ENCODE measurements at places on chromosomes 3 and 15.

- no peak for DNase-seq
These were observed 321.6 kb upstream of the EPHA3 start for GRCh38 chr3:88785841-88786240.

DNA sequence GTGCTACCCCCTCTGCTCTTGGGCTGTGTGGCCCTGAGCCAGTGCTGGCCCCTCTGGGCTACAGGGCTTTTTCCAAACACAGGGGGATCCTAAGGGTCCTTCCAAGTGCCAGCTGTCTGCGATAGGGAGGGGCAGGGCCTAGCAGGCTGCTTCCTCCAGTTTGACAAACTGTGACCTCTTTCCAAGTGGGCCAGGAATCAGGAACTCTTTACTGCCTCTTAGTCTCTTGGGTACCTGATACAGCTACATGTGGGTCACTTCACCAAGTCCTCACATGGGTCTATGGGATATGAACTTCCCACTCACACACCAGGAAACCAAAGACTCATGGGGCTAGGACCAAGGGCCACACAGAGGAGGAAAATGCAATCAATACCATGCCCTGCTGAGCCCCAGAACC lies 25.4 kb downstream of the SEC61A1 start:
- no peak for DNase-seq

DNA sequence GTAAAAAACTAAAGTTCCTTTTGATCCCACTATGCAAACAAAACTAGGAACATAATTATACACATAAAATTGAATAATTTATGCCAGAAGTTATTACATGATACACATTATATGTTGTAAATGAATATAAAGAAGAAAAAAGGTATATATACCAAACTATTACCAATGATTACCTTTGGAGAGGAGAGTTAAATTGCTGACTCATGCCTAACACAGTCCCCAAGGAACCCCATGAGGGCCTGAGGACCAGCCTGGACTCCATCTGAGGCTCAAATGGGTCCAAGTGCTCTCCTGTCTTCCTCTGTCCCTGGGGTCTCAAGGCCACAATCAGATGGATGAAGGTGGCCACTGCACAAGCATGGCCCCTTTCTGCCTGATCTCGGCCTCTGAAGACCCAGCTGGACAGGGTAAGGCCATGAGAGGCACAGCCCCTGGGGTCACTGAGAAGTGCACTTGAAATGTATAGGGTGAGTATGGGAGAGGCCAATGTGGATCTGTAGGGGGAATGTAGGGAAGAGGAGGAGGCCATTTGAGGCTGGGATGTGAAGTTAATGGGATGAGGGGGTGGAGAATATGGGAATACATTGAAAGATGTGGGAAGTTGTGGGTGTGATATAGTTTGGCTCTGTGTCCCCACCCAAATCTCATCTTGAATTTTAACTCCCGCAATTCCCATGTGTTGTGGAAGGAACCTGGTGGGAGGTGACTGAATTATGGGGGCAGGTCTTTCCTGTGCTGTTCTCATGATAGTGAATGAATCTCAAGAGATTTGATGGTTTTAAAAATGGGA lies 1.1 kb upstream of the IQCF1 start:
- DNase-seq = no peak

DNA sequence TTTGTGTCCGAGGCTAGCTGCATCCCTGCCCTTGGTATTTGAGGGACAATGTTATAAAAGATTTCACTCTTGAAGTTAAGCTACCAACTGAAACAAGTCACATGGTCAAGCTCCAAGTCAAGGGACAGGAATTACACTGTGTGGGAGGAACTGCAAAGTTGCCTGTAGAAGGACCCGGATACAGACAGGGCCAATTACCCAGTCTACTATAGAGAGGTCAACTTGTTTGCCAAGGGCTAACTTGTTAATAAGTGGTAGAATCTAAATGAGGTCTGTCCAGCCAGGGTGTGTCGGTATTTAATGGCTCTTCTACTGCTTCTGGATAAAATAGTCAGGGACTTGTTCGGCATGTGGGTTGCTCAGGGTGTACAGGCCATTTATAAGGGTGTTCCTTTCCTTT lies 55.7 kb downstream of the PTPRG start:
- no peak for DNase-seq

DNA sequence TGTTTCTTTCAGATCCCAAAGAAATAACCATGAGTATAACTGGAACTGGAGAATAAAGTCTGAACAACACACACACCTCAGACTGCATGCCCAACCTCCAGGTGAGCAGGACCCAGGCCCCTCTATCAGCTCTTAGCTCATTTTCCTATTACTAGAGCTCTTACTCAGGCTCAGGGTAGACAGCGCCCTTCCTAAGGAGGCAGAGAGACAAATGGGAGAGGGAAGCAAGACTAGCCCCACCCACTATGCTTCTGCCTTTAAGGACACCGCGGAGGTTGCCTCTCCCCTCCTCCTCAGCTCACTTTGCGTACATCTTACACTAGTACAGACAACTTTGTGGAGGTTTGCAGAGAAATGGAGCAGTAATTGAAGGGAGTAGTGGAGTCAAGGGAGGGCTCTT lies 44.0 kb upstream of the GLCE start:
- DNase-seq = no peak

DNA sequence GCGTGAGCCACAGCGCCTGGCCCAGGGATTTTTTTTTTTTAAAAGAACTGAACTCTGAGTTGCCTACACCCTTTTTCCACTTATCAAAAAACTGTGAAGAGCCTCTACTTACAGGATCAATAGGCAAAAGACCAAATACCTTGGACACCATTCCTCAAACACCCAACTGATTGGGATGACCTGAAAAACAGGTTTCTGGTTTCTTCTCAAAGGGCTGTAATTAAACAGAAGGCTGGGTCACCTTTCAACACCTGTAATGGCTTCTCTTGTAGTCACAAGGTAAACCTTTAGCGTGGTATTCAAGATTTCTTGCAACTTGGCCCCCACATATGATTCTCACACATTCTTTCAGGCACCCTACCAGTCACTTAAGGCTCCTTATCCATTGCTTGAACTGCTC lies 38.4 kb upstream of the PLXND1 start:
- DNase-seq = no peak

DNA sequence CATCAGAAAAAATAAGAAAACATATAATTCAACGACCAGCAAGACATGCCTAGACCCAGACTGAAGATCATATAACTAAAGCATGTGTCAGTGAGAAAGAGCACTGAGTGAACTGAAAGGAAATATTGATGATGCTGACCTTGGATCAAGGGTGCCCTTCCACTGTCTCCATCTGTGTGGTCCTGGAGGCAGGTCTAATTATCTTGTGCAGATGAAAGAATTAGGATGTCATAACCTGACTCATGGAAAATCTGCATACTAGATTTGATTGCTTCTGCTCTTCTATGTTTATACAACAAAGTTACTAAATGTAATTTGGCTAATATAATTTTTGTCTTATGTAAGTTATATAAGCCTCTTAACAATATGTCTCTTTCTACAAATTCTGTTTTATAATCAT lies 264.6 kb upstream of the TGFBR2 start:
- DNase-seq = no peak

GRCh38 chr3:152174876-152175527 lies 93.7 kb upstream of the MBNL1 start:
- DNase-seq = no peak

GRCh38 chr15:60328852-60329443 lies 68.8 kb downstream of the ANXA2 start:
- DNase-seq = no peak

DNA sequence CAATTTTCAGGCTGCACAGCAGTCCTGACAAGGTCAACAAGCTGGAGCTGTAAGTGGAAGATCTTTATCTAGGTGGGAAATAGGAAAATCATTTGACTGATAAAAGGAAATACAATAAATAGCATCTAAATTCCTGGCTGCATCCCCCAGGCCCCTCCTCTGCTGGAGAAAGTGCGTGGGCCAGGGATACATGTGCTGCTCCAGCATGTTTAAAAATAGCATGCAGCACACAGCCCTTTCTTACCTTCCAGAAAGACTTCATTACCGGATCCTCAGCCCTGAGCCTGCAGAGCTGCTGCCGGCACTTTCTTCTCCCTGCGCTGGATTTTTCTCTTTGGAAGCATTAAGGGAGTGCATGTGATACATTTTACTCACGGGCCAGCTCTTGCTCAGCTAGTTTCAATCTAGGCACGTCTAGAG lies 77.3 kb downstream of the HMG20A start:
- no peak for DNase-seq

GRCh38 chr3:89685731-89686130 lies 578.3 kb downstream of the EPHA3 start:
- no peak for DNase-seq

DNA sequence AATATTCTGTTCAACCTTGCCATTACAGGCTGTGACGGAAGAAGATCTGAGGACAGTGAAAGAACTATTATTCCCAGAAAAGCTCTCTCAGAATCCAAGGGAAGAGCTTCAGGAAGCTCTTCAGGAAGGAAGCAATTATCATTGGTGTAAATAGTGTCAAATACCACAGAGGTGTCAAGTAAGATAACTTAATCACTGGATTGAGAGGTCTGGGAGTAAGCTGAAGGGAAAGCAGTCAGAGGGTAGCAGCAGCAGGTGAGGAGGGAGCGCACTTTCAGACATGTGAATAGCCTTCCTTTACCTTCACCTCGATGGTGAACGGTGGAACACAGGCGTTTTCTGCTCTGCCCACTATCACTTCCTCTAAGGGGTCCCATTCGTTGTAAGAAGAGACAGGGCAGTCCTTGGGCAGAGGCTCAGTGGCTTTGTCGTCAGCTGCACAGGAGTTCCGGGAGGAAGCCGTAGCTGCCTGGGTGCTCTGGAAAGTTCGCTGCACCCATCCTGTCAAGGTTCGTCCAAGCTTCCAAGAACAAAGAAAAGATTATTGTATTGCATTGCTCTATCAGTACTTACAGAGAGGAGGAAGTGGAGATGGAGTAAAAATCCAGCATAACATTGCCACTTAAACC lies 1.9 kb downstream of the GATM start:
- DNase-seq = no peak

- DNase-seq = no peak
These were observed 54.4 kb downstream of the ACAP2 start for GRCh38 chr3:195388380-195388779.

DNA sequence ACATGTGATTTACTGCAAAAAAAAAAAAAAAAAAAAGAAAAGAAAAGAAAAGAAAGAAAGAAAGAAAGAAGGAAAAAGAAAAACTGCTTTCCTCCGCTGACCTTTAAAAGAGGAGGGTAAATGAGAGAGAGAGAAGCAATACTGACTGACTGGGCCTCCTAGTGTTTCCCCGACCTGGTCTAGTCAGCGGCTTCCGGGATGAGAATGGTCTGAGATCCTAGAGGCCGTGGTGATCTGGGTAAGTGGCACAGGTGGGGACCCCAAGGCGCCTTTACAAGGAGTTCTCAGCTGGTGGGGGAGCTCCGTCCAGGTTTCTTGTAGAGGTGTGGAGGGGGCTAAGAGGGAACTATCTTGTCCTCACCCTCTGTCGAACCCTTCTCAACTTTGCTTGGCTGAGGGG lies 223.1 kb downstream of the MEIS2 start:
- DNase-seq = no peak

- no peak for DNase-seq
These were observed 47.2 kb downstream of the CD86 start for GRCh38 chr3:122102191-122102935.

DNA sequence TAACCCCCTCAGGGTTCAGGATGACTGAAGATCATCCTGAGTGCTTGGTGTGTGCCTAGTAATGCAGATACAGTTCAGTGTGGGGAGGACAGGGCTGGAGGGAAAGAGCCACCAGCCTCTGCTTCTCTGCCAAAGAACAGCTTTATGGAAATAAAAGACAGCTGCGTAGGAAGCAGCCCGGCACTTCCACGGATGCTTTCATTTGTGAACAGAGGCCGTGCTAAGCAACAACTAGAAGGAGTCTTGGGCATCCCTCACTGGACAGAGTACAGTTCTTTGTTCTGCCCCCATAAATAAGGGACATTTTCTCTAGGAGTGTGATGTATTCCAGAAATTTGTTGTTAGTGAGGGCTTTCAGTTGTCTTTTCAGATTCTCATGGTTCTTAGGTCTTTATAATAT lies 194.8 kb upstream of the RGMA start:
- no peak for DNase-seq

GRCh38 chr15:85035980-85036379 lies 54.3 kb downstream of the PDE8A start:
- no peak for DNase-seq

GRCh38 chr3:44125882-44126281 lies 115.8 kb upstream of the TOPAZ1 start:
- DNase-seq = no peak

DNA sequence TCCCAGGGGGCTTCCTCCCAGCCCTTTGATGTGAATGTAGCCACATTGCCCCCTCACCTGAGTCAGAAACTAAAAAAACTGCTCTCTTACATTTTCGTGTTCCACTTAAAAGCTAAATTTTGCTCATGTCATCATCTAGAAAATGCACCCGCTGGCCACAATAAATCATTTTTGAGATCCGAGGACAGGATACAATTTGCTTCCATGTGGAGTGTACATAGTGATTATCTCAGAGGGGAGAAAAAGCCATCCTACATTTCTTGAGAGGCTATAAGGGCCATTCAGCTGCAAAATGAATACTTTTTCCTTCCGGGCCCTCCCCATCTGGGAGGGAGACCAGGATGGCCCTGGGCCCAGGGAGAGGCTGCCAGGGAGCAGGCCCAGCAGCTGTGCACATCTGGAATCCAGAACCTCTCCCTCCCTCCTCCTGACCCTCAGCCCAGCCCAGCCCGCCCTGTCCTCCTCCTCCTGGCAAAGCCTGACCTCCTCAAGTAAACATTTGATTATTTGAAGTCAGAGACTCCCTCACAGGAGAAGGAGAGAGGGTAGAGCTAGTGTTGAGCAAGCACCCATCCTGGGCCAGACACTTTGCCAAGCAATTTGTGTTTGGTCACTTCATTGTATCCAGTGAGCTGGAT lies 59.1 kb downstream of the CORO2B start:
- DNase-seq = no peak

DNA sequence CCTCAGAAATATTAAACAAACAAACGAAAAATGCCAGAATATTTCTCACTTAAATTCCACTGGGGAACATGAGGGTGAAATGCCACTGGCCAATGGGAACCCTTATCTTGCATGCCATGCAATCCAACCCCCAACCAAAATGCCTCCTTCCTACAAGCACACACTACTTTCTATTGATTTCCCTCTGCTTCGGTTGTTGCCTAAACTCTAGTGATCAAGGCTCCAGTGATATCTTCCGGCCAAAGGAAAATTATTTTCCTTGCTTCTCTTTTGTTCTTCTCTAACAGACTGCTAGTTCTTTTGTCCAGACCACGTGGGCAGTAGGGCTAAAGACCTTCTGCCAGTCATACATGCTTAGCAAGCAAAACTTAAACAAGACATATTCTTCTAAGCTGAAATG lies 115.7 kb downstream of the TMCC1 start:
- no peak for DNase-seq

- DNase-seq = no peak
These were observed 91.3 kb upstream of the PRR23E start for GRCh38 chr3:127101411-127102187.

DNA sequence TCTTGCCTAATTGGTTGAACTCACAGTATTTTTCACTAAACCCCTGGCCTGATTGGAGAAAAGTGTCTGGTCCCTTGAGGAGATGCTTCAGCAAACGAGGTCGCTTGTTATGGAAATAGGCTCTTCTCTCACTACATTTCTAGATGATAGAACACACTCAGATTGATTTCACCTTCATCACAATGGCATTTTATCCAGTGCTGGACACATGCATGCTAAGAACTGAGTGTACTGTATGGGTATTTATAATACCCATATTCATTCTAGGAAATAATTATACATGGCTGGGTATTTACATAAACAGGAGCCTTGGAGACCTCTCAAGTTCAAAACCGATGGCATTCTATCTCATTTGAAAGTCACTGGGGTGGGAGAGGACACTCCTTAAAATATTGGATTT lies 444.9 kb downstream of the LPP start:
- DNase-seq = no peak

Measured in CD4-positive, alpha-beta T cell treated with Interferon alpha-2 for 1 hour (primary cell).